ENCODE measurements at places on chromosomes 6 and 20.
A peak's percentile ranks its signal among the peaks of the same experiment; 100 is the strongest.

DNA sequence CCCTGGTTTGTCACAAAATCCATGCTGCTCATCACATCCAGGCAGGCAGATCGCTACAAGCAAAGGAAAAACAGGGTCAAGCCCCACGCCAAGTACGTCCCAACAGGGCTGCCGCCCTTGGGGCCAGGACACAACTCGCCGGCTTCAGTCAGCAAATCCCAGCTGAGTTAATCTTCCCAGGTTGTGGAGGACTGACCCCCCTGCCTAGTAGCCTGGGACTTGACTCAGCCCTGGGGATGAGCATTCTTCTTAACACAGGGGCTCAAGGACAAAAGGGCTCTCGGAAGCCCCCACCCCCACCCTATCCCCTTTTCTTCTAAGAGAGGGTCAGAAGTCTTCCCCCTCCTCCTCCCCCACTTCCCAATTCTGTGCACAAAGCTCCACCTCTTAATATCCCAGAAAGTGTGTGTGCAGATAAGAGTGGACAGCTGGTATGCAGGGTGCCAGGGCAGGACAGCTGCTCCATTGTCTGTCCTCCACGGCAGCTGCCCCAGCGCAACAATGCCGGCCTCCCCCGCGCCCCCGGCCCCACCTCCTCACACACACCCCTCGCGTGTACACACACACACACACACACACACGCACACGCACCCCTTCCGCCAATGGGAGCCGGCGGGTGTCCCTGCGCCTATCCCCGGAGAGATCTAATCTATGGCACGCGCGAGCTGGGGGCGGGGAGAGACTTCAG lies 4.5 kb downstream of the DLL1 start:
- no peak for DNase-seq

DNA sequence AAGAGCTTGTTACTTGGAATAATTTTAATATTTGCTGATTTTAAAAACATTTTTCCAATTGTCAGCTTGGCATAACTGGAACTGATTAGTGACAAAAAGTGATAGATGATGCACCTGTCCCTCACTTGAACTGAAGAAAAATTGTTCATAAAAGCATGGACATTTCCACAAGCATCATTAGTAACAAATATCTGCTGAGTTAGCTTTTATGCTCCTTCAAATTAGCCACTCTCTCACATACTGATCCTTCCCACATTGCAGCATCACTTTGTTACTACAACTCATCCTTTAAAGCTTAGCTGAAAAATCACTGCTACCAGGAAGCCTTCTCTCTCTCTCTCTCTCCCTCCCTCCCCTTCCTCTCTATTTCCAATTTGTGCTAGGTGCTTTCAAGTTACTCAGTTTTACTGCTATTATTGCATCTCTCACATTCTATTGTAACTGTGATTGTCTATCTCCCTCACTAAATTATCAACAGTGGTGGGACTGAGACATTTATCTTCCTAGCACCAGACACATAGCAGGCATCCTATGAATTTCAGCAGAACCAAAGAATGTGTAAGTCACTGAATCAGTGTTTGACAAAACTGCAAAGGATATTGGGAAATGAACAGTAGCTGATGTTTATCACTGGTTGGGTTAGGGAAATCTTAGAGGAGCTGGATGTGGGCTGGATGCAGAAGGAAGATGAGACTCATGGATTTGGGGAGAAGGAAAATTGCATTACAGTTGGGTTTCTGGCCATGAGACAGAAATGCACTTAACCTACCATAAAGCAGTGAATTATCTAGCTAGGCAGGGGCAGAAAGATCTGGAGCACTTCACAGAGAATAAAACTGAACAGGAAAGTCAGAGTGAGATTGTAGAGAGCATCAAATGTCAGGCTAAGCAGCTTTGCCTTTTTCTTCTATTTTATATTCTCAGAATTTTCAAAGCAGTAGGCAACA lies 128.4 kb upstream of the PLN start:
- DNase-seq = no peak

- no peak for DNase-seq
These were observed 1334.5 kb upstream of the ADGRB3 start for GRCh38 chr6:67300430-67301040.

GRCh38 chr6:112016320-112016719 lies 37.6 kb upstream of the CCN6 start:
- no peak for DNase-seq

DNA sequence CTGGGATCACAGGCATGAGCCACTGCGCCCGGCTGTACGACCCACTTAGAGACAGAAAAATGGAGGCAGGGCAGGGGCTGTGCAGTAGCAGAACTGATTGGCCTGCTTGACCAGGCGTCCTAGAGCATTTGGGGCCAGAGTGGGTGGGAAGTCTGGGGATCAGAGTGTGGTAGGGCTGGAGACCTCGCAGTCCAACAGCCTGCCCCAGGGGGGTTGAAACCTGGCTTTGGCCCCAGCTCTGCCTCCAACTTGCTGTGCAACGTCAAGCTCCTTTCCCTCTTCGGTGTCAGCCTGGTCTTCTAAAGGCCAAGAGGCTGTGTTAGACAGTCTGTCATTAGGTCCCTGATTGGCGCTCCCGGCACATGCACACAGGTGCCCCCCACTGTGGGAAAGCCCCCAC lies 15.3 kb upstream of the SPDEF start:
- DNase-seq = no peak

DNA sequence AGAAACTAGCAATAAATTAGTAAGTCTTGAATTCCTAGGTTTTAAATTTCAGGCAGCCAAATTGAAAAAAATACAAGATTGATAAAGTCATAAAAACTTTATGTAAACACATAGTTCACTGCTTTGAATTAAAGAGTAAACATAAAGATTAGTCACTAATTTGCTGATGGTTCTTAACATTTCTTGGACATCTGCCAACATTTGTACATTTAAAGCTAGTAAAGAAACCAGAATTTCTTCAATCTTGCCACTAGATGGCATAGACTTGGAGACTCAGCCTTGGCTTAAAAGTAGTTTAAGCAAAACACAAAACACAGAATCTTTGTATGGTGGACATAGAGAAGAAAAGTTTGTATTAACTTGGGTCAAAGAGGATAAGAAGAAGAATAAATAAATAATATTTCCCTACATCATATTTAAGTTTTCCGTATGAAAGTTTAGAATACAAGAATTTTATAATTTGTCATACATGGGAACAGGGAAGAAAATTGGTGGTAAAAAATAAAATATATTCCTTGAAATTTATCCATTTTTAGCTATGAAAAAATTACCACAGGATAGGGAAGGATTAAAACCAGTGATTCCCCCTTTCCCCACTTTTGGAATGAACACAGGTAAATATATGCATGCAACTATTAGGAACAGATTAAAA lies 41.7 kb upstream of the FAM135A start:
- DNase-seq = peak; percentile 56

GRCh38 chr20:4814696-4815252 lies 93.1 kb downstream of the PRND start:
- no peak for DNase-seq

DNA sequence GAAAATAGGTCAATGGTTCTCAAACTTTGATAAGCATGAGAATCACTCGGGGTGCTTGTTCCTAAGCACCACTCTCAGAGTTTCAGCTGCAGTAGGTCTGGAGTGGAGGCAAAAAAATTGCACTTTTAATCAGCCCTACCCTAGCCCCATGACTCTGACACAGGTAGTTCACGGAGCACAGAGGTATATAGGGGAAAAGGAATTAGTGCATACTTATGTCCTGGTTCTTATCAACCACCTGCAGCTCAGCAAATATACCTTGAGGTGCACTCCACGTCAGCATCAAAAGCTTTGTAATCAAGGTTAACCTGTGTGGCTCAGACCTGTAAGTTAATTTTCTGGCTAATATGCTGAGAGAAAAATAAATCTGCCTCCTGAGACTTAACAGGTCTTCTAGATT lies 138.8 kb upstream of the HMGN3 start:
- DNase-seq = no peak

DNA sequence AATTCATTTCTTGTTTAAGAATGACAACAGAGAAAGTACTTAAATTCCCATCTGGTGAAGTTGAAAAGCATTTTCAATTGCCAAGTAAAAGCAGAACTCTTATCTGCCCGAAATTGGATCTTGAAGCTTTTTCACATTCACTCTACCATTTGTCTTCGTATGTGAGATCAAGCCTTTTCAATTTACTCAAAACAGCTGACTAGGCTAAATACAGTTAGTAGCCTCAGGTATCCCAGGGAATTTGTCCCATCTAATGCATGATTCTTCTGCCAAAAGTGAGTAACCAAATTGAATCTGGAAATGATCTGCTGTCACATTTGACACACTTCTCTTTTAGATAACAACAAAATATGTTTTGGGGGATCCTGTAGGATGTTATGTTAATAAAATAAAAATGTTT lies 596.8 kb upstream of the HS3ST5 start:
- DNase-seq = no peak
